ENCODE measurements at places on chromosomes 2 and 18. TPM values are rescaled to one million over a fixed set of nuclear protein-coding genes. Genes with fewer than 3 reads are reported as not detected.

- no peak for DNase-seq
These were observed 417.9 kb downstream of the NRXN1 start for GRCh38 chr2:50614056-50614455.

Gene CENPA
- total RNA-seq: 30.9 TPM

- no peak for DNase-seq
These were observed 266.4 kb downstream of the NAPG start for GRCh38 chr18:10792181-10792580.

Gene TEKT4
- total RNA-seq: not detected

Gene PTPRN
- total RNA-seq: 5.2 TPM

Gene NEU2
- not detected for total RNA-seq

DNA sequence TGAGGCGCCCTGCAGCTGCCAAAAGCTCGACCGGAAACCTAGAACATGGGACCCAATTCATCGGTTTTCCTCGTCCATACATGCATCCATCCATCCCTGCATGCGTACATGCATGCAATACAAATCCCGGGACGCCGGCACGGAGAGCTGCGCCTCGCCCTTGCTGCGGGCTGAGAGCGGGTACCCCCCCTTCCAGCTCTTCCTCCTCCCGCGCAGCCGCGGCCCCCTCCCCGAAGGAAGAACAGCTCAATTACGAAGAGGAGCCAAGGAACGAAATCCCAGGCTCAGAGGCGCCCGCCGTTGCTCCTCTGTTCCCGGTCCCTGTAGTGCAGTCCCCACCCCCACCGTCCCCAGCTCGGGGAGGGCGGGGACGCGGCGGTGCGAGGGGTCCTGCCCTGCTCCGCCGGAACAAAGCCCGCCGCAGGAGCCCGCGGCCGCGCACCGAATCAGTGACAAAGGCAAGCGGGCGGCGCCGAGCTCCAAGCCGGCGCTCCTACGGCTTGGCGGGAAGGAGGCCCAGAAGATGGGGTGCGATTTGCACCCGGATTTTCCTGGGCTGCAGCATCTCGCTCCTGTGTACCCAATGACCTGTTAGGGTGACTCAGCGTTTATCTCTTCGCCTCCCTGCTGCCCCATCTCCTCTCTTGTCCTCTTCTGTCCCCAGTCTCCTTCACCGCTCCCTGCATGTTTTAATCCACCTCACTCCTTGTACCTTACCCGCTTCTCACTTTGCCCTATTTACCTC lies 8.9 kb upstream of the POU3F3 start:
- no peak for DNase-seq

DNA sequence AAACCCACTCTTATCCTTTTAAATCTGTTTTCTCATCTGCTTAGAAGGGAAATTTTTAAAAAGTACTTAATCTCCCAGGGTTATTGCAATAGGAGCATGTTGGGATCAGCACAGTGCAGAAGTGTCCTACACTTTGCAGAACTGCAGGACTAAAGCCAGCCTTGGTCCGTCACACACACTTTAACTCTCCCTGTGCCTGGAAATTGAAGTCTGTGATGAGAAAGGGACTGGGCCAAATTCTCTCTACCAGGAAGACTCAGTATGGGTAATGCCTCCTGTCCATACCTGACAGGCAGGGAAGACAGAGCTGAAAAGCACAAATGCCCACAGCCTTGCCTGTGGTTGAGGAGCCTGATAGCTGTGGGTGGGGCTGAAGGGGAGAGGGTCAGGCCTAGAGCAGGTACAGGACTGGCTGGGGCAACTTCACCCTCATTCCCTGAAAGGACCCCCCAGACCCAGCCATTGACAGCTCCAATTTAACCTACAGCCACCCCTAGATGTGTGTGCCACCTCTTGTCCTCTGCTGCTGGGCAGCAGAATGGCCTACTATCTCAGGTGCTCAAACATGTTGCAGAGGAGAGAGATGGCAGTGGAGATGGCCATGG lies 377.2 kb upstream of the KLHL29 start:
- DNase-seq: no peak

Gene RUFY4
- not detected for total RNA-seq

GRCh38 chr2:190180313-190181122 lies 118.0 kb upstream of the MSTN start:
- DNase-seq: peak; percentile 83

Gene TMEM200C
- total RNA-seq: 8.3 TPM
